ENCODE measurements at places on chromosomes 16 and 17. TPM values are rescaled to one million over a fixed set of nuclear protein-coding genes. Genes with fewer than 3 reads are reported as not detected.

The RAB40C gene
- 10.2 TPM for total RNA-seq

The TBC1D3I gene
- under 0.01 TPM for total RNA-seq

The NFATC2IP gene
- total RNA-seq, result 17.5 TPM

The G6PC3 gene
- 24.1 TPM for total RNA-seq

The TMC6 gene
- total RNA-seq, result 21.4 TPM

The TM4SF5 gene
- total RNA-seq, result not detected

The KCNG4 gene
- total RNA-seq, result not detected

The FBXL19 gene
- total RNA-seq, result 21.5 TPM

The KRT9 gene
- total RNA-seq, result not detected

The EVPLL gene
- not detected for total RNA-seq

The ACSF2 gene
- total RNA-seq, result 13.8 TPM

The LIMD2 gene
- 13.8 TPM for total RNA-seq

The GNGT2 gene
- 1.3 TPM for total RNA-seq

The CLDN7 gene
- total RNA-seq, result 15.9 TPM

Data from endothelial cell of coronary artery (primary cell).